Activated CD8-positive, alpha-beta memory T cell treated with anti-CD3 and anti-CD28 coated beads, Interleukin-2, amount 10 ng/mL, durations not matched to agents 7 days and 5 days (primary cell): ENCODE measurements at places on chromosomes 11 and 22. TPM values are rescaled to one million over a fixed set of nuclear protein-coding genes. Genes with fewer than 3 reads are reported as not detected.

DNA sequence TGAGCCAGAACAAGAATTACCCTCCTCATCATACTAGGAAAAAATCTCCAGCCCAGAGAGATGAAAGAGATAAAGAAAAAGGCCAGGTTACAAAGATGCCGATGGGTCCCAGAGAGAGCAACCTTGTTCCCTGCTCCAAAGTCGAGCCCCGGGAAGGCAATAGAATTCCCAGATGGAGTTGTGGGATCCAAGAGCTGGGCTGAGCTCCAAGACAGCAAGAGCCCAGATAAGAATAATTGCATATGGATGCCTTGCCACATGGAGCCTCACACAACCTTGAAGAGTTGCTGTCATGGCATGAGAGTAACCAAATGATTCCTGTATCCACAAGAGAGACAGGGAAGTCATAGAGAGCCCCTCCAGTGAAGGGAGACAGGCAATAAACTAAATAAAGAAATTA, 30.9 kb downstream of the IL10RA start:
- no peak overlapping the region for H3K4me3 ChIP-seq
- peak overlapping the region; percentile 92 for H3K27ac ChIP-seq
- H3K36me3 ChIP-seq = peaks cover 49% of the 10 kb centered on the region
- H3K27me3 ChIP-seq = no peaks in the 10 kb centered on the region
- no peak for DNase-seq
- H3K4me1 ChIP-seq = peaks cover 59% of the 10 kb centered on the region

DNA sequence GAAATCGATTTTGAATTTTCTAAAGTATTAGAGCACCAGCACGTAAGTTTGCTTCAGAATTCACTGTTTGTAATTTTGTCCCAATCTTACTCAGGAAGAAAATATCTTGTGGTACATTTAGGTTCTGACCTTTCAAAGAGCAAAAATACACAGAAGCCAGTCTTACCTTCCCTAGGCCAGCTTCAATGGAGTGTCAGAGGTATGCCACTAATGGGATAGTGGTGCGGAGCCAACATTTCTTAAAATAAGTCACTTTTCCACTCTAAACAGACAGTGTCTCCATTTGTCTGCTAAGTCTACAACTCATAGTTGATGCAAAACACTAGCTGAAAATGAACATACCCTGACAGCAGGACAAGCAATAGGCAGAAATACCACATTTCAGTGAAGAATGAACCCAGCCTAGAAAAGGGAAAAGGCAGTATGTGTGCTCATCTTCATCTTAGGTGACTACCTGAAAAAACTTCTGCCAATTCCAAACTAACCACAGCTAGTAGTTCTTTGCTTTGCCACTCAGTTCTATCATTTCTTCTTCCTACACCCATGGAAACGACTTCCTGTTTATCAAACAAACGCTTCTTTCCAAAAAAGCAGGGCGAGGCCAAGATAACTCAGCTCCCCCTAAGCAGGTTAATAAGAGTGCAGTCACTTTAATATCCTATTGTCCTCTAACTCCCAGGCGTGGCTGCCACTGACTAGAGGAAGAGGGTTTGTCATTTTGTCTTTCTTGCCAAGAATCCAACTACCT, 94.0 kb upstream of the APOA1 start:
- peaks cover 22% of the 10 kb centered on the region for H3K36me3 ChIP-seq
- H3K4me1 ChIP-seq = peaks cover 58% of the 10 kb centered on the region
- H3K27me3 ChIP-seq = no peaks in the 10 kb centered on the region
- peak overlapping the region; percentile 85 for H3K27ac ChIP-seq
- peak overlapping the region; percentile 73 for H3K4me3 ChIP-seq
- DNase-seq = peak; percentile 62

DNA sequence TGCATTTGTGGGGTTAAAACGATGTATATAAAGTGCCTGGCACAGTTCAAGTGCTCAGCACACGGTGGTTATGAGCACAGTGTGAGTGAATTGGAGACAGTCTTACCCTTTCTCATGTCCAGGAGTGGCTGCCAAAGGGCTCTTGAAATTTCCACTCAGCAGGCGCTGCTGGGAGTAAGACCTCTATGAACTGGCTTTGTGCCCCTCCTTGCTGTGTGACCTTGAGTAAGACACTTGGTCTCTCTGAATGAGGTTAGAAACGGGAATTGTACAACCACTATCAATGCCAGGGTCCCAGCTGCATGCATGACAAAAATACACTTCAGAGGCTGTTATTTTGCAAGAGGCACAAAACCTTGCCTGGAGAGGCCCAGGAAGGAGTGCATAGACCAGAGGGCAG, 86.6 kb downstream of the TSPAN18 start:
- no peak overlapping the region for H3K4me3 ChIP-seq
- peaks cover 7% of the 10 kb centered on the region for H3K27me3 ChIP-seq
- peaks cover 7% of the 10 kb centered on the region for H3K4me1 ChIP-seq
- no peaks in the 10 kb centered on the region for H3K36me3 ChIP-seq
- no peak for DNase-seq

DNA sequence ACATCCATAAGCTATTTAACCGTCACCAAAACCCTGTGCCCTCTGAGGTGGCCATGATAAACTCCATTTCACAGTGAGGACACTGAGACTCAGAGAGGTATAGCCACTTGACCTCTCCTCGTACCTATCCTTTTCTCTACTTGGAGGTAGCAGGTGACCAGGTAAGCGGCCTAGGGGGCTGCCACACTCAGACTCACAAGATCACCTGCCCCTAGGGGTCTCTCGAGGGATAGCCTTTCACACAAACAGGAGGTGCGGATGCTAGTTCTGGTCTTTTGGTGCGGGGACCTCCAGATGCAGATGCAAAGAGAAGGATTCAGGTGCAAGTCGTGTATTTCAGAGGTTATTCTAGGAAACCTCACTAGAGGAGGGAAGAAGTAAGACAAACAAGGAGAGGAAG, 14.6 kb downstream of the MS4A18 start:
- H3K4me3 ChIP-seq = no peak overlapping the region
- peaks cover 18% of the 10 kb centered on the region for H3K27me3 ChIP-seq
- H3K27ac ChIP-seq = no peak overlapping the region
- no peak for DNase-seq
- H3K36me3 ChIP-seq = no peaks in the 10 kb centered on the region

Gene TMEM184B
- 35.5 TPM for total RNA-seq

Gene SHANK2
- not detected for total RNA-seq
